ENCODE measurements at places on chromosomes 7 and 10.

- no peak for DNase-seq
Observed at GRCh38 chr7:121730869-121731268, 142.1 kb upstream of the PTPRZ1 start.

DNA sequence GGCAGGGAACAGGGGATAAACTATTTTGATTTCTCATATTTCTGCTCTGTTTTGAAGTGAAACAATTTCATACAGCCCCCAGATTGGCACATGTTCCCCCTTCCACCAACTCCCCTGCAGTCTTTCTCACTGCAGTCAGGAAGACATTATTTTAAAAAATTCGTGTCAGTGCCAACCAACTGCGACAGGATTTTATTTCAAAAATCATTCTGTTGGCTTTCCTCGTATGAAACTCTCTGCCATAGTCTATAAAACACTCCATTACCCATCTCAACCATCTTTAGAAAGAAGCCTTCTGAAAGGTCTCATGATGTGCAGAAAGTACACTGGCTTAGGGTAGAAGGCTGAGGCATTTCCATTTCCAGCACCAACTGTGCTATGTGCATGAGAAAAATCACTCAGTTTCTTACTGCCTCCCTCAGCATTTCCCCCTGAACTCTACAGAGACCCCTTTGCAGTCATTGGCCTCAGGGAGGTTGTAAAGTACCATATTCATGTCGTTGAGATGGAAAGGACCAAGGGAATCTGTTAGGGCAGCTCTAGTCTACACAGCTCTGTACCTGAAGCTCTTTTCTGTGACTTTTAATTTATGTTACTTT is 46.9 kb downstream of the STEAP1B start:
- no peak for DNase-seq

GRCh38 chr7:112573302-112574039 is 92.7 kb downstream of the LSMEM1 start:
- DNase-seq: peak; percentile 9

DNA sequence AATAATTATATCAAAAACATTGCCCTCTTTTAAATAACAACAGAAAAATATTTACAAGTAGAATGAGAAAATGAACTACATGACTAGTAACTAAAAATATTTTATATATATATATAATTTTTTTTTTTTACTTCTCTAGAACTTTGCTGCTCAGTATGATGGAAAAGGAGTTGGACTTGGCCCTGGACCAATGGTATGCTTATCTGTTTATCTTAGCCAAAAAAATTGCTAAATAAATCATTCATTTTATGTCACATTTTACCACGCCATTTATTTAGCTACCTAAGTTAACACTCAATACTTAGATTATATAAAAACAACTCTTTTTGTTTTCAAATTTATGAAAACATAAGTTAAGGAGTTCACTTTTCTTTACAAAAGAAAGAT is 6.7 kb downstream of the COL1A2 start:
- no peak for DNase-seq

GRCh38 chr10:131875501-131875900 is 25.3 kb upstream of the PPP2R2D start:
- no peak for DNase-seq

DNA sequence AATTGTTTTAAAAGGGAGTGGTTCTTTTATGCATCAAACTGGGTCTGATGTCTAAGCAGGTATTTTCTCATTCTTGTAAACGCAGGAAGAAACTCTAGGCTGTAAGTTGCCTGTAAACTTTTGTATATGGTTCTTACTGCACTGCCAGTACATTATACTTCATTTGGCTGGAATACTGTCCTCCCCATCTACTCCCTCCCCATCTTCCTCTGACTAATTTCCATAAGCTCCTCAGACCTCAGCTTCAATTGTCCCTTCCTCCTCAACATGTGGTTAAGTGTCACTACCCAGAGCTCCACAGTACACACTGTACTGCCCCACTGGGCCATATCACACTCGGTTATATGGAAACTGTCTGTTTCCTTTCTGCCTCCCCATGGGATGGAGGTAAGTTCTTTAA is 161.4 kb upstream of the MDFIC start:
- DNase-seq: no peak

DNA sequence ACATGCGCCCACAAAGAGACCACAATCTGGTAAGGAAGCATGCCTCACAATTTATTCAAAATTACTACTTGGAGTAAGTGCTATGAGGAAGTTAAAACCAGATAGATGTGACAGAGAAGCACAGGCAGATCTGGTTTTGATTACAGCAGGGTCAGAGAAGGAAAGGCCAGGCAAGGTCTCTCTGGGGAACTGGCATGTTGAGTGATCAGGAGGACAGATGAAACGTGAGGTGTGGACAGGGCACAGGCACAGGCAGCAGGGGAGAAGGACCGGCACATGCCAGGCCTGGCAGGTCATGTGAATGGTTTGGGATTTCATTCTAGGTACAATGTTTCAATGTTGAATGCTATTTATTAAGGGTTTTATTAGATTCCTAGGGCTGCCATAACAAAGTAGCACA is 51.6 kb downstream of the GPAM start:
- no peak for DNase-seq

DNA sequence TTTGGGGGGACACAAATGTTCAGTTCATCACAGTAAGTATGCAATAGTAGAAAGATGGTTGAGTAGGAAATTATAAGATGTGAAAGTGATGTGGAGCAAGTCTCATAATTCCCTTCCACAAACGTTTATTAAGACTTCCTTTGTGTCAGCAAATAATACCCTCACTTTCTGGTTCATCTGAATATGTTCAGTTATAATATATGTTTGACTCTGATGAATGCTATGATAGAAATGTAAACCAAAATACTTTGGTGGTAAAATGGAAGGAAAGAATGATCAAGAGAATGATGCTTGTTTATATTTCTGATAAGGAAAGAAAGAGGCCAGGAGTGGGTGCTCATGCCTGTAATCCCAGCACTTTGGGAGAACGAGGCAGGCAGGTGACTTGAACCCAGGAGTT is 111.7 kb upstream of the PLXDC2 start:
- DNase-seq: no peak

DNA sequence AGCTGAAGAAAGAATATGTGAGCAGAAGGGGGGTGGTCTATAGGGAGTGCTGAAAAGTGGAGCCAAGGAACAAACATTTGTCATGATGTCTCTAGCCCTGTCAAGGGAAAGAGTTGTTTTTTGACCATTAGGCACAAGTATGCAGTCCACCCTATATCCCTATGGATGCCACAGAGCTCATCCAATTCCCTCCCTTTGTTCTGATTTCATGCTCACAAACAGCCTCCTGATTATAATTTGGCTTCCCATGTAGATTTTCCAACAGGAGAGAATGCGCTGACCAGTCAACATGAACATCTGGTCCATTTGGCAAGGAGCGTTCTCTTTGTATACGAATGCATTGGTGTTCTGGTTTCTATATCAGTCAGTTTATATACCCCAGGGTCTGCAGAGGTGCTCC is 12.1 kb upstream of the CEP41 start:
- DNase-seq: no peak

DNA sequence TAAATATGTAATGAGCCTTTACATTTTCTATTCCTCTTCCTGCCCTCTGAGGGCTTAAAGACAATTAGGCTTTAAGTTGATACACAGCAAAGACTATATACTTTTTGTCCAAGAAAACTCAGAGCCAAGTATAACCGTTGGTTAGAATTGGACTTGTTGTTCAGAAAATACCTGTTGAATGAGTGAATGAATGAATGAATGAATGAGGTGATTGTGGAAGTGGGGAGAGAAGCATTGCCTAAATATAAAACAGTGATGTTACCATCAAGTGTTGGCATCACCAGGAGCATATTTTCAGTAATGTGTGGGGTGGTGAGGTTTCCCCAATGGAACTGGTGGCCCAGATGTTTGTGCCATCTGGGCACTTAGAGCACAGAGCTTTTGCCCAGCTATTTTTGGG is 106.9 kb downstream of the AOAH start:
- no peak for DNase-seq

DNA sequence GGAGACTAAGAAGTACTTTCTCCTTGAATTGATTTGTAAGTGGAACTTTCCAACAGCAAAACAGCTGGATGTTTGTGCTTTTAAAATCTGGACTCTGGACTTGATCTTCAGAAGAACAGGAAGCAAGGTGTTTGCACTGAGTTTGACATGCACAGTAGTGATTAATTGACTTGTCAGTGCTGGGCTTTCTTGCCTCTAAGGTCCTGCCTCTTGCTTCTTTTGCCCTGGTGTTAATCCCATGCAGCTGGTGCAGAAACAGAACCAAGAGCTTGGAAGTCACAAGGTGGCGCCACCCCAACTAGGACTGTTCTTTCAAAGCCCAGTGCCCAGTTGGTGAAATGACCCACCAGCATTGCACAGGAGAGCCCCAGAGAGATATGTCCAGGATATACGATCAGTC is 66.8 kb upstream of the SEPHS1 start:
- DNase-seq: no peak

DNA sequence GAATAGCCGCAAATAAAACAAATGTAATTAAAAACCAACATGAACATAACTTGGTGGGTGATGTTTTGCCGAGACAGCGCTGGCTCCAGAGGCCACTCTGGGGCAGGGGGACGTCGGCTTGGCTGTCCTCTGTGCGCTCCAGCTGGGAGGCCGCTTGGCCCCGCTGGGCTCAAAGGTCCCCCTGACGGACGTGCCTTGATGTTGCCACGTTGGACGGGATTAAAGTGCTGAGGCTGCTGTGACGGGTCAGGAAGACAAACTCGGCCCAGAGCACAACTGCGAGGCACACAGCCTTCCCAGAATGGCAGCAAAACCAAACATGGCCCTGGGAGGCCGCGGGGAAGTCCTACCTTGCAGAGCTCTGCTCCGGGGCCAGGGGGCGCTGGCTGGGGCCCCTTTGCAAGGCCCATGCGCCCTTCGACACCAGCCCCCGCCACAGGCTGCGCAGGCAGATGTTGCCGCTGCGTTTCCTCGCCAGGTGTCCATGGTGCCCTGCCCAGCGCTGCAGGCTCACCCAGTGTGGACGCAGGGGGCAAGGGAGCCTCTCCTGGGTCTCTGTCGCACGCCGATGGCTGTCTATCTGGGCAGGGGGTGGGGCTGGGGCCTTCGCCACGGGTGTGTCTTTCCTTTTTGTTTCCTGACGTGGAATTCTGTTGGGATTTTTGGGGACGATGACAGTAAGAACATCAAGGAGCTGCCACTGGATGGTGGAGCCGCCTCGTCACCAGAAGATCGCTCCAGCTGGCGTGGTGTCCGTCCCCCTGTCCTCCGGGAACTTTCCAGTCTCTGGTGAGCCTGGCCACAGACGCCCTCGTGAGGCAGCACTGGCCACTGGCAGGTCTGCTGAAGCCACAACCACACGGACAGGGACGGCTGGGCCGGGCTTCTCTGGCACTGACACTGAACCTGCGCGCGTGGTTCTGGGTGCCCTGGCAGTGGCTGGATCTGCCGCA is 99.6 kb upstream of the DIP2C start:
- peak; percentile 71 for DNase-seq

GRCh38 chr7:125427676-125428075 is 498.1 kb upstream of the POT1 start:
- no peak for DNase-seq

- DNase-seq: no peak
Observed at GRCh38 chr10:7000061-7000460, 410.8 kb downstream of the SFMBT2 start.

DNA sequence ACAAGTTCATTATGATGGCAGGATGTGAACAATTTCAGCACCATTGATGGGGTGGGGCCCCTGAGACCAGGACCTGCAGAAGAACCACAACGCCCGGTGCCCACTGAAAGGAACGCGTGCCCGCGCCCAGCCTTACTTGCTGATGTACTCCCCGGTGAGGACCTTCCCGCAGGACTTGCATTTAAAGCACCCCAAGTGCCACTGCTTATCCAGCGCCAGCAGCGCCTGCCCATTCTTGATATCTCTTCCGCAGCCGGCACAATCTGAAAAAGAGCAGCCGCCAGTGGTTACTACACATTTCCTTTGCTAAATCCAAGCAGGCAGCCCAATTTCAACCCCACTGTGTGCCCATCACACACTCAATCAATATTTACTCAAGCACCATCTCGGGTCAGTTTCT is 110.6 kb downstream of the ABLIM1 start:
- no peak for DNase-seq

- no peak for DNase-seq
Observed at GRCh38 chr10:104509981-104510380, 131.1 kb upstream of the SORCS3 start.

GRCh38 chr10:69716711-69717560 is 84.8 kb upstream of the COL13A1 start:
- peak; percentile 56 for DNase-seq

GRCh38 chr10:114335614-114336013 is 68.7 kb downstream of the AFAP1L2 start:
- no peak for DNase-seq

- no peak for DNase-seq
Observed at GRCh38 chr7:94912085-94912484, 4.7 kb downstream of the PPP1R9A start.

- DNase-seq: no peak
Observed at GRCh38 chr7:125934539-125934938, 1004.9 kb upstream of the POT1 start.

DNA sequence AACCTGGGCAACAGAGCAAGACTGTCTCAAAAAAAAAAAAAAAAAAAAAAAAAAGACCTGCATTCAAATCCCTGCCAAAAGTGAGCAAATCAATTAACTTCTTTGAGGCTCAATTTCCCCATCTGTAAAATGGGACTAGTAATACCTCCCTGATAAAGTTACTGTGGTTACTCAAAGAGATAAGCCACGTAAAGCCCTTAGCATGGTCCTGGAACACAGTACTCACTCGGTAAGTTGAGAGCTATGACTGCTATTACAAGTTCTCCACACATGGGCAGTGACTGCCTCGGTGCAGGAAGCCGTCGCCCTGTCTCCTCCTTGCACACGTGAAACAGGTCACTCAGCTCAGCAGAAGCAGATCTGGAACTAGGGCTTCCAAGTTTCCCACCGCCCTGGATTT is 37.9 kb downstream of the DDIT4 start:
- no peak for DNase-seq

DNA sequence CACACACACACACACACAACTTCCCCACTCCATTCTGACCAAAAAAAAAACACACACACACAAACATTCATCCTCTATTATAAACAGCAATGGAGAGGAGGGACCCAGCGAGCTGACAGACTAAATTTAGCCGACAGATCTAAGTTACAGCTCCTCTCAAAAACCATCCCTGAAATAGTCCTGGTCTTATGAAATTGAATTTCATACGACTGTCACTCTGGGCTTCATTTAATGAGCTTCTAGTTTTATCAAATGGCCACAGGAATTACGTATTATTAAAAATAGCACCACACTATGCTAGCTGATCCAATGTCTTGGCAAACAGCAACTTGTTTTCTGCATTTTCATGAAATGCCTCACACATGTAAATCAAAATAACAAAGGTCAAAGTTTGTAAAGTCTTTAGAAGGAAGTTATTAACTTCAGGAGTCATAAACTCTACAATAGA is 131.3 kb upstream of the ASAH2 start:
- DNase-seq: no peak

DNA sequence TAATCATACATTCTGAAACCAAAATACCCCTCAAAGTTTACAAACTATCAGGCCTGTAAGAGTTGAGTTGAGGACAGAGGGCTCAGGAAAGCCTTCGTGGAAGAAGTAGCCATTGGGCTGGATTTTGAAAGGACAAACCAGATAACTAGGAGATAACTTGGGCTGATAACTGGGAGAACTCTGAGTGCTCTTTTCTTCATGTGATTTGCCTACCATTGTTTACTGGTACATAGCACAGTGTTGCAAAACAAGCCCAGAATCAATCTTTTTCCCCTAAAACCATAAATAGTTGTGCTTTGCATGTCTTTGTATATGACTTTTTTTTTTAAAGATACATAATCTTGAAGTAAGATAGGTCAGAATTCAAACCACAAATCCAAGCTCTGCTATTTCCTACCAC is 106.7 kb upstream of the ITGB1 start:
- DNase-seq: no peak

GRCh38 chr7:158450476-158451124 is 137.0 kb downstream of the PTPRN2 start:
- DNase-seq: no peak

Measured in T47D (cell line).